ENCODE measurements at places on chromosomes 16 and 17. TPM values are rescaled to one million over a fixed set of nuclear protein-coding genes. Genes with fewer than 3 reads are reported as not detected.

Gene KRTAP4-3
- not detected for total RNA-seq

Gene BCL6B
- 0.12 TPM for total RNA-seq

Gene ESRP2
- total RNA-seq, result 48.1 TPM

Gene BCO1
- not detected for total RNA-seq

Gene RBFOX1
- not detected for total RNA-seq

Gene ZSCAN10
- not detected for total RNA-seq
